ENCODE measurements at places on chromosomes 3 and 15. TPM values are rescaled to one million over a fixed set of nuclear protein-coding genes. Genes with fewer than 3 reads are reported as not detected.

DNA sequence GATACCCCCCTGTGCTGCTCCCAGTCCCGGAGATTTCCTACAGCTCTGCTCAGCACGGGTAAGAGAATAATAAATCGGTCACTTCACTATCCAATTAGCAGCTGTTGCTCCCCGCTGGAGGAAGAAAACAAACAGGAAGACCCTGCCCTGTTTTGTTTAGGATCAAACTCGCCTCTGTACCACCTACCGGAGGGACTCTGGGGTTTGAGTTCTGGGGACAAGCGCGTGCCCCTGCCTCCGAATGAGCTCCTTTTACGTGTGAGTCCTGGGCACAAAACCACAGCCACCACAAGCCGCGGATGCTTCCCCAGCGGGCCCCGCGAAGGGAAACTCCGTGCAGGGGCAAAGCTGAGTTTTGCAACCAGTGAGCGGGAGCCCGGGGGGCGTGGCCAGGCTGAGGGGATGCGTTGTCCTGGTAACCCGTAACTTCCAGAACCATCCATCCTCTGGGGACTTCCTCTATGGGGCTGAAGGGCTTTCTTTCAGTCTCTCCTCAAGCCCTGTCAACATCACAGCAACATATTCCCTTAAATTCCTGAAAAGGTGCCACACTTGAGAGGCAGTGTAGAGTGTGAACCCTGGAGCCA is 315.7 kb upstream of the PROK2 start:
- peak; percentile 78 for DNase-seq

DNA sequence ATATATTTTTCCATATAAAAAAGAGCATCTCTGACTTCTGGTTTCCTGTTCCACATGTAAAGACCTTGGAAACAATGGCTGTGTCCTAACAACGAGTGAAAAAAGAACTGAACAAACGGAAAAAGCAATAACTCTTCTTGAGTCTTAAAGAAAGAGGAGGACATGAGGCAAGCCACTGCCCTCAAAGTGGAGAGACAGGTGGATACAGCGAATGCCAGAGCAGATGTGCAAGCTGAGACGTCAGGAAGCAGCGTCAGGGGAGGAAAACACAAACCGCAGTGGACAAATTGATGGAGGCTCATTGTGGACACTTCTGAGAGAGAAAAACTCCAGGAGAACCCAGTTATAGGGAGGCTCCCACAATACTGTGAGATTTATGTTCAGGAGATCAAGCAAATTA is 208.0 kb upstream of the MME start:
- no peak for DNase-seq

- peak; percentile 19 for DNase-seq
Measured at GRCh38 chr3:172201136-172201869, 161.9 kb downstream of the FNDC3B start.

DNA sequence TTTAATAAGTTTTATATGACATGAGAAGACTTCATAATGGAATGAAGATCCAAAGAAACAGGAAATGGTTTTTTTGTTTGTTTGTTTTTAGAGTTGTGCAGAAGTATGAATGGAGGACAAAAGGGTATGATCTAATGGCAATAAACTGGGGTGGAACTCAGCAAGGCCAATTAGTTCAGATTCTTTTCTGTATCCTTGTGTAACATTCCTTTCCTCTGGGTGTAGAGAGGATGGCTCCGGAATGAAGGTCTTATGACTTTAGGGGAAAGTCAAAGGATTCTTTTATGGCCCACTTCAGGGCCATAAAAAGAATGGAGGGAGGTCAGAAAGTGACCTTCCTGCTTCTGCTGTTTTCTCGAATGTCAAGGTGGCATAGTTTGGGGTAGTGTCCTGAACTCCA is 152.6 kb downstream of the DPH6 start:
- DNase-seq: no peak

- no peak for DNase-seq
Measured at GRCh38 chr3:52217409-52217805, 8.0 kb downstream of the TLR9 start.

GRCh38 chr15:43893956-43894355 is 67.2 kb downstream of the WDR76 start:
- no peak for DNase-seq

DNA sequence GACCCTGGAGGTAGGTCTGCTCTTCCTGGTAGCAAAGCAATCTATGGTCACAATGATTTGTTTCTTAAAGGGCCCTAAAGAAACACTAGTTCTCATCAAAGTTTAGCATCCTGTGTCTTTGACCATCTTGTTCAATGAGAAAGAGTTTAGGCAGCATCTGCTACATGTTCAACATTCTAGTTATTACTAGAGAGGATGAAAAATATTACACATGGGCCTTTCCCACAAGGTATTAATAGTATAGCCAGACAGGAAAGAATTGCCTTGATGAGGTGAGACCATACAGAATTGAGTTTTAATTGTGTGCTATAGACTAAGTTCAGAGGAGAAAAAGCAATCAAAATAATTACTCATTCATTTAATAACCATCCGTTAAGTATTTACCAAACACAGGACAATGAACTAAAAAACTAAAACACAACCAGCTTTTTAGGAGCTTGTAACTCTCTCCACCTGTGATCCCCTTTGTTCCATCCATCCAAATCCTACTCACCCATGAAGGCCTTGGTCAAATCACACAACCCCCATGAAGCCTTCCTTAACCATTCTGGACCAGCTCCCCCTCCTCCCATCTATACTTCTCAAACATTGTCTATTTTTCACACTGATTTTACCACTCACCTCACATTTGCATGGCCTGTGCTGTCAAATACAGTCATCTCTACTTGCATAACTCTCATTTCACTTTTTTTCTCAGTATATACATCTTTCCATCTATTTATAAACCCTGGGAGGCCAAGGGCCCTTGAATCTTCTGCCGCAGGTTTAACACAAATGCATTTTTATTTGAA is 122.9 kb downstream of the RORA start:
- no peak for DNase-seq

DNA sequence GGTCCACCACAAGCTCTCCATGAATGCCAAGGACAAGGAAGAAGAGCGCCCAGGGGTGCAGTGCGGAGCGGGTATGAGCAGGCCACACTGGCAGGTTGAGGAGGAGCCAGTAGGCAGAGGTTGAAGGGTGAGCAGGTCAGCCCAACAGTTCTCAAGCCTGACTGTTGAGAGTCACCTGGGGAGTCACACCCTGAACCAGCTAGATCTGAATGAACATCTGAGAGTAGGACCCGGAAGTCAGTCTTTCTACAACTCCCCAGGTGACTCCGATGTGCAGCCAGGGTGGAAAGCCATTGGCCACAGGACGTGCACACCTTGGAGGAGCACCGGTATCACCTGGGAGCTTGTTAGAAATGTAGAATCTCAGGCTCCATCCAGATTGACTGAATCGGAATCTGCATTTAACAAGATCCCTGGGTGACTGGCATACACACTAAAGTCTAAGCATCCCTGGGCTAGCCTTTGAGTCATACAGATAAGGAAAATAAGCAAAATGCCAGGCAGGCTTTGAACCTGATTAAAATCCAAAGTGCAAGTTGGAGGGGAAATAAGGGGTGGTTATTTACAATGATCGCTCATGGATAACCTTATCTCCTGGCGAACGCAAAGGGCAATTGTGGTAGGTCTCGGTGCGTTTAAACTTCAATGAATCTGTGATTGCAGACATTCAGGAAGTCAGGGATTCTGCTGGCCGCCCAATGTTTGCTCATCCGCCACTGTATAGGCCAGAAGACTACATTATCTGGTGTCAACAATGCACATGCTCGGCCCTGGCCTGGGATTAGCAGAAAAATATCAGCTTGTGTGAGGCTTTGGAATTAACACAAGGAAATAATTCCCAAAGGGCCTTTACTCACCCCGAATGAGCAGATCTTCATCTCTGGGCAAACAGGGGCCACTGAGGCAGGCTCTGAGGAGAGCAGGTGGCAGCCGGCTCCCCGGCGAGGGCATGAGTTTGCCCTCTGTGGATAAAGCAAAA is 11.7 kb upstream of the LYZL4 start:
- DNase-seq: peak; percentile 72

GRCh38 chr3:190326930-190327329 is 4.7 kb upstream of the CLDN1 start:
- no peak for DNase-seq

GRCh38 chr3:124986192-124987143 is 51.9 kb upstream of the MUC13 start:
- DNase-seq: no peak

GRCh38 chr15:33844597-33844996 is 123.7 kb upstream of the CHRM5 start:
- no peak for DNase-seq

DNA sequence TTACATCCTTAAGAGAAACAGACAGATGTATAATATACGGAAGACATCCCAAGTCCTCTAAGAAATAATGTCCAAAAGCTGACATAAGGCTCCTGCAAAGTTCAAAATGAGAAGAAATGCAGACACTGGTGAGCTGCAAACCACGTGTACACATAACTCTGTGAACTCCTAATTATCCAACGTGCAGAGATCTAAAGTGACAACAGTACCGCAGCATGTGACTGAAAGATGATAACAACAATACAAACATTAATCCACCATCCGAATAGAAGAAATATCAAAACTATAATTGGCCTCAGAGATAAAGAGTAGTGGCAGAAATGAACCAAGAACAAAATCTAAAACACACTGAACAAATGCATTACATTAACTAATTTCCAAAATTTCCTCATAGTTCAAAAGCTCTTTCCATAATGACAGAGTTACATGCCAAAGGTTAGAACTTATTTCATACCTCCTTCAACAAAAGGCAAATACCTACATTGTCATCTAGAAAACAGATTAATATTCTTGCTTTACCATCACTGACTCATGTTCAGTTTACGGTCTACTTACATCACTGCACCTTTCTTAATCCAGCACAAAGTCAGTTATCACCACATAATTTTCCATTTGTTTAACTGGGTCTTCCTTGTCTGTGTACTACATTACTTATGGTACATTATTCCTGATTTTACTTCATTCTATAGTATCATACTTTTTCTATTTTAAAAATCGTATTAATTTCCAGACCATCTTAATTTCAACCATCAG is 2.2 kb downstream of the PDCD10 start:
- no peak for DNase-seq

GRCh38 chr15:62672268-62672667 is 370.3 kb upstream of the TPM1 start:
- DNase-seq: no peak

DNA sequence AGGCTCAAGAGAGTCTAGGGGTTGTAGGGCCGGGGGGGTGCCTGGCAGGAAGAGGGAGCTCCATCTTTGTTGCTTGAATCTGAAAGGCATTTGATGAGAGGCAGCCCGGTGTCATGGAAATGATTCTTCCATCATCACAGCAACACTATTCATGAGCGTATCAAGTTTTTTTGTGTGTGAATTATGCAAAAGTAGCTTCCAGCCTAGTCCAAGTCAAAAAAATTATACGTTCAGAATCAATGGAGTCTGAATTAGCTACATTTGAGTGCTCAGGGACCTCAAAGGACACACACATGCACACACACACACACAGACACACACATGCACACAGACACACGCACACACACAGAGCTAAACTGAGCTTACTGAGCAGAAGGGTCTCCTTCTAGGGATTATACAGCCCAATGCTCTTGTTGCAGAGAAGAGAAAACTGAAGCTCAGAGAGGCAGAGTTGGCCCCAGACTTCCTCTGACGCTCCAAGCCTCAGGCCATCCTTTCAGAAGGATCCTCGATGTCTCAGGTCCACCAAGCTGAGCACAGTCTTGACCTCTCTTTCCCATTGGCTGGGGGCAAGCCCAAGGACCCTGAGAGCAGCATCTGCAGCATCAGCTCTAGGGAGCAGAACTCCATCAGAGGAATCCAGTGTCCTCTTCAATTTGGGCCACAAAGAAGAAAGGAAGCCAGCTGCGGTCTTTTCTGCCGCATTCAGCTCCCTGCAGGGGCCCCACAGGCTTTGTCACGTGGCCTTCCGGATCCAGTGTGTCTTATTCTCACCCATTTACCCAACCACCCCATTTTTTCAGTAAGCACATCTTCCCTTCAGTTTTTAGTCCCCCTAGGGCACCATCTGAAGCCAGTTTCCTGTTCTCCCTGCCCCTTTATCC is 228.0 kb downstream of the UACA start:
- no peak for DNase-seq

DNA sequence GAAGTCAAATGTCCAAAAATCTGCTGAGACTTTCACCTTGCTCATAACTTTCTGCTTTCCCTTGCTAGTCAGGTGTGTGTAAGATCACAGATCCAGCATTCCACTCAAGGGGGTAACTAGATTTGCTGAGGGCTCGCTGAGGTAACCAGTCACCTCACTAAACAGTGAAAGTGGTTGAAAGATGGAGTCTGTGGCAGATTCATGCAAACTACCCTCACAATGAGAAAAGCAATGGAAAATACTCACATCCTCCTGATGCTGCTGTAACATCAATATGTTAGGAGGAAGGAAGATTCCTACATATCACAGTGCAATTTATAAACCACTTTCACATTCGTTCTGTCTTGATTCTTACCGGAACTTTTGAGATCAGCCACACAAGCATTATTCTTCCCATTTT is 174.3 kb upstream of the BCL6 start:
- DNase-seq: no peak

GRCh38 chr3:13147344-13147743 is 74.1 kb upstream of the IQSEC1 start:
- no peak for DNase-seq

DNA sequence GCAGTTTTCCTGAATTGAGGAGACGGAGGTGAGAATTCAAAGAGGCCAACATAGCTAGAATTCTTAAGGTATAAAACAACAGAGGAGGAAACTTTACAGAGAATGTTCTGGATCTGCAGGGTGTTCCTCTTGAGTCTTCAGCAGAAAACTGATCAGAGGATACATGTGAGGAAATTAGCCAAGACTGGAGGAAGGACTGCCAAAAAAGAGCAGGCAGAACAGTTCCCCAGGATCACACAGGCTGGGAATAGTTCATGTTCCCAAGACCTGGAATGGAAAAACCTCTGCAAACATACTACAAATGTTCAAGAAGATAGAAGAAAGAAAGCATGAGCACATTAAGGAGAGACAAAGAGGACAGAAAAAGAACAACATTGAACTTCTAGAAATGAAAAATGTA is 7.5 kb downstream of the SLC49A4 start:
- no peak for DNase-seq

DNA sequence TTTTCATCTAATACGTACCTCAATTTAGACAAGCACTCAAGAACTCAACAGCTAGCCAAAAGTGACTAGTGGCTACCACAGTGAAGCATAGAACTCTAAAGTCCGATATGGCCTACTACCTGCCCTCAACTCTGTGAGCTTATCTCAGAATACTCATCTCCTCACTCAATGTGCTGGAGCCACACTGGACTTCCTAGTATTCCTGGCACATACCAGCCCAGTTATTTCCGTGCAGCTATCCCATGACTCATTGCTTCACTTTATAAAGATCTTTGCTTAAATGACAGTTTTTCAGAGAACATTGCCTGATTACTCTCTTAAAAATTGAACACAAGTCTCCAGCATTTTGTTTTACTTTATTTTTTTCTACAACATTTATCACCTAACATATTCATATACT is 524.7 kb downstream of the PYDC2 start:
- DNase-seq: no peak

FLNB gene
- total RNA-seq: 394 TPM

ATXN7 gene
- 74.3 TPM for total RNA-seq

GOLGA8T gene
- not detected for total RNA-seq

BOC gene
- total RNA-seq: 31.4 TPM

PXK gene
- 15.3 TPM for total RNA-seq

TIGIT gene
- total RNA-seq: 0.35 TPM

CAMP gene
- not detected for total RNA-seq

SETMAR gene
- total RNA-seq: 22.7 TPM

MAGEL2 gene
- 0.13 TPM for total RNA-seq

RBPMS2 gene
- total RNA-seq: 0.70 TPM

KIAA1143 gene
- total RNA-seq: 9.5 TPM
